ENCODE measurements at places on chromosomes 1 and 21.
A peak's percentile ranks its signal among the peaks of the same experiment; 100 is the strongest.

DNA sequence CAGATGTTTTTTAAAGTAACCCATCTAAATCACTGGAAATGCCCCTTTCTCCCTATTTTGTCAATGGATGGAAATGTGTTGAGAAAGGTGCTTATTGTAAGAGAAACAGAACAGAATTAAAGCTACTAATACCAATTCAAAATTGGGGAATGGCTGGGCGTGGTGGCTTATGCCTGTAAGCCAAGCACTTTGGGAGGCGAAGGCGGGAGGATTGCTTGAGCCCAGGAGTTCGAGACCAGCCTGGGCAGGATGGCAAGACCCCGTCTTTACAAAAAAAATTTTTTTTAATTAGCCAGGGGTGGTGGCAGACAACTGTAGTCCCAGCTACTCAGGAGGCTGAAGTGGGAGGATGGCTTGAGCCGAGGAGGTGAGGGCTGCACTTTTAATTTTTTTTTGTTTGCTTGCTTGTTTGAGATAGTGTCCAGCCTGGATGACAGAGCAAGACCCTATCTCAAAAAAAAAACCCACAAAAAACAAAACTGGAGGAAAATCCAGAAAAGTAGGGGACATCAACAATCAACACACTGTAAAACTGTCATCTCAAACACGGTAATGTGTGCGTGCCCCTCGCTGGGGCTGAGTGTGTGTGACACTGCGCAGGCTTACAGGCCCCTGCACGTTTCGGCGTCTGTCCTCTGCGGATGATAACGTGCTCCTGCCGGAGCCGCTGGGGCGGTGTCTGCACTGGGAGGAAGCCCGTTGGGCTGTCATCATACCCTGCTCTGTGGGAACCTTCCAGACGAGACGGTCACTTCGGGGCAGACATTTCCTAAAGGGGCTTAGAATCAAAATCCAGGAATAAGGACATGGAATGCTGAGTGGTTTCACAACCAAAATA, 11.6 kb upstream of the POFUT2 start:
- DNase-seq: no peak

- no peak for DNase-seq
These were observed 2.3 kb upstream of the JAM2 start for GRCh38 chr21:25636727-25637126.

- DNase-seq: no peak
These were observed 5.0 kb downstream of the CERS2 start for GRCh38 chr1:150969626-150970025.

- peak; percentile 90 for DNase-seq
These were observed 22.6 kb downstream of the BTG2 start for GRCh38 chr1:203327684-203328457.

GRCh38 chr21:39094847-39095579, 88.2 kb downstream of the PSMG1 start:
- no peak for DNase-seq

DNA sequence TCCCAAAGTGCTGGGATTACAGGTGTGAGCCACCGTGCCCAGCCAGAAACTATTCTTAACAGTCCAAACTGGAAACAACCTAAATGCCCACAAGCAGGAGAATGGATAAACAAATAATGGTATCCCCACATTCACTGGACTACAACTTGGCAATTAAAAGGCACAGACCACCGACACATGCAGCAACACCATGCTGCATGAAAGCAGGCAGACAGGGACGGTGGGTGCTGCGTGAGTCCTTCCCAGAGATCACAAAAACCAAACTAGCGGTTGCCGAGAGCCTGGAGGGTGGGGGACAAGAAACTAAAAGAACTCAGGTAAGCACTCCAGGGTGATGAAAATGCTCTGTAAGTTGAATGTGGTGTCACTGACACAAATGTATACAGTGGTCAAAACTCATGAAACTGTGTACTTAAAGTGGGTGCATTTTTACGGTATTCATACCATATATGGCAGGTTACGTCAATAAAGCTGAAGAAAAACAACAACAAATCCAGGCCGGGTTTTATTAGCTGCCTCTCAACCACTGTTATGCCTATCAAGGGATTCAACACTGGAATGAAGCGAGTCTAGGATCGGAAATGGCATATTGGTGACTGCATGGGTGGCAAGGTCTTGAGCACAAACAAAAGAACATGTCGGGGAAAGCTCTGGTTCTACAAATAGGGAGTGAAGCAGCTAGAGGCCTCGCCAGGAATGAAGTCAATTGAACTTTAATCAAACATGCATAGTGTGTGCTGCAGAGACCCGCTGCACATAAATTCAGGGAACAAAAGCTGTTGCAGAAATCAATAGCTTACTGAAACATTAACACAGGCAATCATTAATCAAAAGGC, 52.4 kb downstream of the SLC45A1 start:
- DNase-seq: no peak

DNA sequence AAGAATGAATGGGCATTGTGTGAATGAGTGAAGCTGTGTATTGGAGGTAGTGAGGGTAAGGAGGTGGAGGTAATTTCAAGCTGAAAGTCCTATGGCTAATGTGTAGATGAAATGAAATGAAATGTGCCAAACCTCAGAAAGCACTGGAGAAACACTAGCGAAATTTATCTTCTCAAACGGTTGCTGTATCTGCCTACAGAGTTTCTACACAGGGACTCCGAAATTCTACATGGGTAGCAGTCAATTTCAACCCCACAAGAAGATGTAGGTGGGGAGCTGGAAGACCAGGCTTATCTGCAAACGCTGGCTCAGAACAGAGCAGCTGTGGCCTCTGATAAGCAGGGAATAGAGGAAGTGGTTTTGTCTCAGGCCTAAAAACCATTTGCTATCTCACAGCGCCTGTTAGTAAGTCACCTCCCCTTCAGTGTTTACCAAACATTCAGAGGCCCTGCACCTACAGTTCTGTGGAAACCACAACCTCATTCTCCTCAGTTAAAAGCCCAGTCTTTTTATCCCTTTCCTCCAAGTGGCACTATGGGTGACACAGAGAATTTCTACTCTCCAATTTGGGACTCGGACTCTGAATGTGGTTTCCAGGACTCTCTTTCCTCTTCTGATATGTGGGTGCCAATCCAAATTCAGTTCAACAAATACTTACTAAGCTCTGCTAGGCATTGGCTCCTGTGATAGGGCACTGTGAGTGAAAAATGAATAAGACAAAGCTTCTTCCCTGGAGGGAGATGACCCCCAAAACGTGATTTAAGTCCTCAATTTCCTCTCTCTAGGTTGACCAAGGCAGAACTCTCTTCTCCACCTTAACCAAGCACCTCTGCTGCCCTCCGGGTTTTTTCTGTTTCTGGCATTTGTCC, 17.2 kb upstream of the SLAMF6 start:
- no peak for DNase-seq

GRCh38 chr1:158830074-158830677, 975 bp upstream of the MNDA start:
- no peak for DNase-seq
